Prostate gland (tissue), 2 donors: ENCODE measurements at places on chromosomes 1 and 21.

DNA sequence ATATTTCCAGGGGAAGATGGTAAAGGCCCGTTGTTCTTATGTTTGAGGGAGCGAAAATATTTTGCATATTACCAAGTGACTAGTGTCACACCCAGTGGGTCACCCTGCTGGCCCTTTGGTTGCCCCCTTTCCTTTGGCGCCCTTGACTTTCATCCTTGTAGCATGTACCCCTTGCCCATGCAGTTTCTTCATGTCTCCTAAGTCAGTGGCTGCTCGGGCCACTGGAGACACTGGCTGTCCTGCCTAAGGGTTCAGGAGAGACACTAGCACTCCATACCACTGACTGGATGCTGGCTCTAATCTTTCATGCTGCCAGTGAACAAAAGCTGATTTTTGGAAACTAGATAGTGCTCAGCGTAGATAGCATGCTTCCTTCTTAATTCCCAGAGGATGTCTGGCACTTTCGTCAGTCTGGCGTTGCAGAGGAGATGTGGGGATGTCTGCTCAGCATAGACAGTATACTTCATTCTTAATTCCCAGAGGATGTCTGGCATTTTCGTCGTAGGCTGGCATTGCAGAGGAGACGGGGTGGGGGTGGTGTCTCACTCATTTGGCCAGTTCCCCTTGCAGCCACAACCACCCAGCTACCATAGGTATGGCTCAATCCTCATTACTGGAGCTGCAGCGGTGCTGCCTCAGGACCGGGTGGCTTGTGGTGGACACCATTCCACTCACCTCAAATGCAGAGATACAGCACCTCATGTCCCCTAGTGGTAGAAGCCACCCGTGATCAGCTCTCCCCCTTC lies 770.9 kb upstream of the TPTE start:
- no peak for DNase-seq
- H3K27me3 ChIP-seq = no peaks in the 10 kb centered on the region
- H3K4me1 ChIP-seq = no peaks in the 10 kb centered on the region
- no peak overlapping the region for H3K4me3 ChIP-seq

DNA sequence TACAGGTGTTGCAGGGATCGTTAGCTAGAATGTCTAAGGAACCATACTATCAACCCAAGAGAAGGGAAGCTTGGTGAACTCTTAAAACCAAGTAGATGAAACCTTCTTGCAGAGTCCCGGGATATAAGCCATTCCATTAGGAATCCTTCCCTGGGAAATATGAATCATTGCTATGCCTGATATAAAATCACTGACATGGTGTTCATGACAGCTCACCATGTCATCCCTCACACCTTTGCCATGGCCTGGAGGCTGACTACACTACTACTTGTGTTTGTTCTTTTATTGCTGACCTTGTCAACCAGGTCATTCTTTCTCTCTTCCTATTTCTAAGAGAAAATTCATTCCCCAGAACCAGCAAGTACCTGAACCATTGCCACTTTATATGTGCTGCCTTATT lies 12.1 kb downstream of the ST6GALNAC3 start:
- no peaks in the 10 kb centered on the region for H3K4me1 ChIP-seq
- no peak for DNase-seq
- H3K27ac ChIP-seq = no peak overlapping the region
- H3K4me3 ChIP-seq = no peak overlapping the region
- no peaks in the 10 kb centered on the region for H3K27me3 ChIP-seq

DNA sequence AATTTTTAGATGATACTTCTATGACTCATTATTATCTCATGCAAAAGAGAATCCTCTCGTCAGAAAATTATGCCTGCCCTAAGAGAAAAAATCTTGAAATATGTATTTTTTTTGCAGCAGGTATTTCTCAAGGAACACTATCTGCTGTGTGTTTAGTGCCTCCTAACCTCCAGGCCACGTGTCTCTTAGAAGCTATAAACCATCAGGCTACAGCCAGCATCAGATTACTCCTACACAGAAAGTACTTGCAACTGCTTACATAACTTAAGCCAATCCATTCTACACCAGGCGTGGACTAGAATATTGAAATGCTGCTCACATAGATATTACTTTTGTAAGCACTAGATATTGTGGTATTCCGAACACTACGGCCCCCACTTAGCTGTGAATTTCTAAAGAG lies 933.4 kb downstream of the PLA2G4A start:
- no peaks in the 10 kb centered on the region for H3K27me3 ChIP-seq
- DNase-seq = peak; percentile 26
- no peaks in the 10 kb centered on the region for H3K36me3 ChIP-seq
- no peaks in the 10 kb centered on the region for H3K4me1 ChIP-seq
- H3K27ac ChIP-seq = no peak overlapping the region

GRCh38 chr1:96641282-96641681 lies 80.3 kb upstream of the PTBP2 start:
- H3K27me3 ChIP-seq = no peaks in the 10 kb centered on the region
- no peak for DNase-seq
- H3K4me3 ChIP-seq = no peak overlapping the region
- no peak overlapping the region for H3K27ac ChIP-seq

DNA sequence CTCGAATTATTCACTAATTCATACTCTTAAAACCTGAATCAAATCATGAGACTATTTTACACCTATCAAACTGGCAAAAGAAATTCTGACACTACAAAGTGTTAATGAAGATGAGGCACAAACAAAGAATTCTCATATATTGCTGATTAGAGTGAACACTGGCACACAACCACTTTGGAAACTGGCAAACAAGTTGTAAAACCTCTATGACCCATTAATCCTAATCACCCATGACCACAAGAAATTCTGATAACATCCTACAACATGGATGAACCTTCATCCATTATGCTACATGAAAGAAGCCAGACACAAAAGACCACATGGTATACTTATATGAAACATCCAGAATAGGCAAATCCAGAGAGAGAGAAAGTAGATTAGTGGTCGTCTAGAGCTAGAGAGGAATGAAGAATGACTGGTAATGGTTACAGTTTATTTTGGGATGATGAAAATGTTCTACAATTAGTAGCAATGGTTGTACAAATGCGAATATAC lies 8.5 kb downstream of the GPBP1L1 start:
- no peaks in the 10 kb centered on the region for H3K27me3 ChIP-seq
- no peak overlapping the region for H3K4me3 ChIP-seq
- DNase-seq = no peak
- H3K27ac ChIP-seq = no peak overlapping the region

- H3K4me1 ChIP-seq = no peaks in the 10 kb centered on the region
- H3K27ac ChIP-seq = no peak overlapping the region
- H3K27me3 ChIP-seq = no peaks in the 10 kb centered on the region
Observed at GRCh38 chr1:227333423-227333822, 15.1 kb upstream of the CDC42BPA start.

- H3K4me1 ChIP-seq = no peaks in the 10 kb centered on the region
- H3K4me3 ChIP-seq = no peak overlapping the region
- no peaks in the 10 kb centered on the region for H3K27me3 ChIP-seq
Observed at GRCh38 chr1:204662530-204662929, 23.0 kb downstream of the LRRN2 start.

DNA sequence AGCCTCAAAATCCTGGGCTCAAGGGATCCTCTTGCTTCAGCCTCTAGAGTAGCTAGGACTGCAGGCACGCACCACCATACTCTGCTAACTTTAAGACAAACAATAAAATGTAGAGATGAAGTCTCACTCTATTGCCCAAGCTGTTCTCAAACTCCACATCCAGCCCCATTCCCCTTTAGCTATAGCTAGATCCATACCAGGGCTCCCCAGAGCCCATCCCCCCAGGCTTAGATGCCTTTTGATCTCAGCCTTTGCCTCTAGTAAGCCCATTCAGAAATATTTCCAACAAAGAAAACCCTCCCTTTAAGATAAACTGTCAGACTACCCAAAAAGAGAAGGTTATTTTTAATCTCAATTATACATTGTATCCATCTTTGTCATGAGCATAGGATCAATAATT lies 325.4 kb downstream of the CHRM3 start:
- H3K4me1 ChIP-seq = no peaks in the 10 kb centered on the region
- H3K36me3 ChIP-seq = no peaks in the 10 kb centered on the region
- DNase-seq = no peak
